ENCODE measurements at places on chromosomes 2 and 18.

GRCh38 chr2:186721956-186722355 is 28.1 kb downstream of the FAM171B start:
- no peaks in the 10 kb centered on the region for H3K4me1 ChIP-seq
- no peak overlapping the region for H3K4me3 ChIP-seq
- H3K27ac ChIP-seq: no peak overlapping the region

- peaks cover 6% of the 10 kb centered on the region for H3K4me1 ChIP-seq
- no peak overlapping the region for H3K27ac ChIP-seq
- no peak overlapping the region for H3K4me3 ChIP-seq
- DNase-seq: no peak
These were observed 64.0 kb downstream of the NDUFA10 start for GRCh38 chr2:239960929-239961661.

DNA sequence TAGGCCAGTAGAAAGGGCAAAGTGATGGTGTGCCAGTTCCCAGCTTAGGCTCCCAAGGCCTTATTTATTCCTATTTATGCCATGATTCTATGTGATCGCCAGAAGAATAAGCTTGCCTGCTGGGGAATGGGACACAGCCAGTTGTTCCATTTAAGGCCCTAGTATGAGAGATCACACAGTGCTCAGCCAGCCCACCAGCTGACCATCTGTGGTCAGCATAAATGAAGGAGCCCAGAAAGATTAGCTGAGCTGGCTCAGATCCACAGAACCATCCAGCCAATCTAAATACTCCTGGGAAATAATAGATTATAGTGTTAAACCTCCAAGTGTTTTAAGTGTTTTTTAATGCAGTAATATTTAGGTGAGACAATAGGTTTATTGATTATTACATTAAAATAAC is 12.6 kb upstream of the L3MBTL4 start:
- no peak overlapping the region for H3K4me3 ChIP-seq
- no peak overlapping the region for H3K27ac ChIP-seq
- H3K27me3 ChIP-seq: no peaks in the 10 kb centered on the region
- H3K36me3 ChIP-seq: no peaks in the 10 kb centered on the region

- H3K27me3 ChIP-seq: no peaks in the 10 kb centered on the region
- peaks cover 42% of the 10 kb centered on the region for H3K4me1 ChIP-seq
- H3K36me3 ChIP-seq: no peaks in the 10 kb centered on the region
- peak overlapping the region; percentile 81 for H3K27ac ChIP-seq
These were observed 49.7 kb downstream of the ARL4C start for GRCh38 chr2:234447189-234447588.

GRCh38 chr18:24041691-24042090 is 27.1 kb downstream of the TTC39C start:
- DNase-seq: no peak
- H3K27ac ChIP-seq: no peak overlapping the region
- H3K4me1 ChIP-seq: no peaks in the 10 kb centered on the region
- H3K36me3 ChIP-seq: peaks cover 2% of the 10 kb centered on the region

GRCh38 chr2:206855585-206856433 is 83.5 kb upstream of the CPO start:
- H3K27me3 ChIP-seq: no peaks in the 10 kb centered on the region
- no peaks in the 10 kb centered on the region for H3K4me1 ChIP-seq
- no peak overlapping the region for H3K27ac ChIP-seq
- H3K4me3 ChIP-seq: no peak overlapping the region
- H3K36me3 ChIP-seq: no peaks in the 10 kb centered on the region

DNA sequence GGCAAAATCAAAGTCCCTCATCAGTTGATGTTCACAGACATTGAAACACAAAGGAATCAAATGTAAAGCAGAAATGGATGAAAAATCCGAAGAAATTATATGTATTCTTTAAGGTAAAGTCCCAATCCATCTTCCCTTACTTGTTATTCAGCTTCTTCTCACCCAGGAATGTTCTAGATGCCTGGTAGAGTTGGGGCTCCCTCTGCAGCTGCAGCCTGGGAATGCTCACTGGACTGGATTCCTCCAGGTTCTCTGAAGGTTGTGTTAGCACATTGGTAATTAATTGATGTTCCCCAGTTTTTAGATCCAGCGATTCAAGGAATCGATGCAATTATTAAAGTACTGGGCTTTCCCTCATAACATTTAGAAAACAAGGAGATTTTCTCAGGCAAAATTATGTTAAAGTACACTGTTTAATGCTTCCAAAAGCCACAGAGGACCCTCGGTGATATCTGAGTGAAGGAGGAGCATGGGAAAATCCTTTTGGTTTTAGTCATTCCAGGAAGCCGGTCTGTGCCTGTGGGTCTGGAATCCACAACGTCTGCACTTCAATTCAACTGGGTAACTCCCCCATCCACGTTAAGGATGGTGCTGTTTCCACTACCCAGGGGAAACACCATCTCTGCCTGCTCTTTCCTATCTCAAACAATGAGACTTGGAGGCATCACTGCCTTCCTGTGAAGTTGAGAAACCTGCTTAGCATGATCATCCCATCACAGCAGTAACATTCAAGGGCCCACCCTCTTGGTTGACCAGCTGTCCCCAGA is 22.0 kb downstream of the NTSR2 start:
- H3K27me3 ChIP-seq: peaks cover 16% of the 10 kb centered on the region
- no peaks in the 10 kb centered on the region for H3K36me3 ChIP-seq
- DNase-seq: no peak
- no peaks in the 10 kb centered on the region for H3K4me1 ChIP-seq
- no peak overlapping the region for H3K4me3 ChIP-seq
- H3K27ac ChIP-seq: no peak overlapping the region

All from keratinocyte (primary cell).